CD8-positive, alpha-beta memory T cell (primary cell): ENCODE measurements at places on chromosomes 5 and 9. TPM values are rescaled to one million over a fixed set of nuclear protein-coding genes. Genes with fewer than 3 reads are reported as not detected.

The FAM221B gene
- not detected for total RNA-seq

The LCN12 gene
- total RNA-seq, result 0.85 TPM

The CBY3 gene
- 0.91 TPM for total RNA-seq

The PTGER4 gene
- 53.9 TPM for total RNA-seq

The PCDH12 gene
- total RNA-seq, result 0.88 TPM

- DNase-seq, result no peak
Observed at GRCh38 chr9:5971740-5972139, 43.7 kb downstream of the RANBP6 start.

DNA sequence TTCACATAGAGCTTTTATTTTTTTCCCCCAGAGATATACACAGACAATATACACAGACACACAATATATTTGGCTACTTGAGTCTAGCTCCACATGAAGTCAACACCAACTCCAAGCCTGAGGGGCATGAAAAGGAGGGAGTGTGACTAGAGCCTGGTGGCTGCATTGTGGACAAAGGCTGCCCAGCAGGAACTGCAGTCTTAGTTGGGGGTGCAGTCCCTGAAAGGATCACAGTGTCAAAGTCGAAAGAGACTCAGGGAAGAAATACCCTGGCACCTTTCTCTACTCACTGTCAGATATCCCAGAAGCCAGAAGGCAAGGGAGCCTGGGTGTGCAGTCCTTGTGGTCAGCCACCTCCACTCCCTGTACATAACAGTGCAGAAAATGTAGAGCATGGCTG is 231.6 kb upstream of the RPS23 start:
- DNase-seq, result no peak

- no peak for DNase-seq
Observed at GRCh38 chr9:13013991-13014883, 239.4 kb downstream of the LURAP1L start.

GRCh38 chr5:154107756-154108155 is 69.0 kb downstream of the MFAP3 start:
- no peak for DNase-seq

DNA sequence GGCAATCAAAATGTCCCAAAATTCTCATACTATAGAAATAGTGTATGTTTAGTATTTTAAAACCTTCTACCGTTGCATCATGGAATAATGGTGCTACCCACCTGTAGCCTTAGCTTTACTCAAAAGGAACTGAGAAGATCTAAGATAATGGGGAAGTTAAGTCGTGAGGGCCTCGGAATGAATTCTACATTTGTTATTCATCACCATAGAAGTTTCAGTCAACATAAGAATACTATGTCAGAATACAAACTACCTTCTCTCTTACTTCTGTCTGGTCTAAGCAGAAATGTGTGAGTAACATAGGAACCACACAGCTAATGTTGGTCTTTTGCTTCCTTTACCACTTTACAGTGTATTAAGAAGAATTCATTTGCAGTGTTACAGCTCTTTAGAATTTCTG is 43.2 kb downstream of the RFK start:
- no peak for DNase-seq

DNA sequence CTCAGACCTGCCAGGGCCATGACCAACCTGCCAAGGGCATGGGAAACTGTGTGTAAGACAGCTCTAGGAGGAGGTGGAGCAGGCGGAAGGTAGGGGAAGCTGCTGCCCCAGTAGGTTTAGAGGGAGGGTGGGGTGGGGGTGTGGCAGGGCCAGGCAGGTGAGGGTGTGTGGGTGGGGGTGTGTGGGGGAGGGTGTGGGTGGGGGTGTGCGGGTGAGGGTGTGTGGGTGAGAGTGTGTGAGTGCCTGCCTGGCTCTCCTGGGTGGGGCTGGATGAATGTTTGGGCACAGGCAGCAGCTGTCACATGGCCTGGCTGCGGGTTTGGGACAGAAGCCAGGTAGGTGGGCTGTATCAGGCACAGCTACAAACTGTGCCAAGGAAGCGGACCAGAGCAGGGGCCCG is 8.8 kb upstream of the N4BP3 start:
- DNase-seq, result peak; percentile 21

DNA sequence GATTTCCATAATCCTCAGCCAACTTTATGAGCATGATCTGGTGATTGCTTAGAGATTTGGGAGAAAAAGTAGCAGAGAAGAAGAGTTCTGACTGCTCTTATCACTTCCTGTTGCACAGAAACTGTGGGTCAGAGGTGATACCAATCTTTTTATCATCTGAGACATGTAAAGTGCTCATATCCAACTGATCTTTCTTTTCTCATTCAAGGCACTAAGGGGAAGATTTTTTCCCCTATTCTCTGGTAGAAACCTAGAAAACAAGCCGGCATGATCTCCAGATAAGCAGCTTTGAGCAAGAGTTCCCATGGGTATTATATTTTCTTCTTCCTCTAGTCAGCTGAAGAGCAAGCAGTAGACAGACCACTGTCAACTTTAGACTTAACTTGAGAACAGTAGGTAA is 29.0 kb upstream of the GPR150 start:
- DNase-seq, result no peak

- no peak for DNase-seq
Observed at GRCh38 chr9:119369680-119370366, 588 bp upstream of the BRINP1 start.

DNA sequence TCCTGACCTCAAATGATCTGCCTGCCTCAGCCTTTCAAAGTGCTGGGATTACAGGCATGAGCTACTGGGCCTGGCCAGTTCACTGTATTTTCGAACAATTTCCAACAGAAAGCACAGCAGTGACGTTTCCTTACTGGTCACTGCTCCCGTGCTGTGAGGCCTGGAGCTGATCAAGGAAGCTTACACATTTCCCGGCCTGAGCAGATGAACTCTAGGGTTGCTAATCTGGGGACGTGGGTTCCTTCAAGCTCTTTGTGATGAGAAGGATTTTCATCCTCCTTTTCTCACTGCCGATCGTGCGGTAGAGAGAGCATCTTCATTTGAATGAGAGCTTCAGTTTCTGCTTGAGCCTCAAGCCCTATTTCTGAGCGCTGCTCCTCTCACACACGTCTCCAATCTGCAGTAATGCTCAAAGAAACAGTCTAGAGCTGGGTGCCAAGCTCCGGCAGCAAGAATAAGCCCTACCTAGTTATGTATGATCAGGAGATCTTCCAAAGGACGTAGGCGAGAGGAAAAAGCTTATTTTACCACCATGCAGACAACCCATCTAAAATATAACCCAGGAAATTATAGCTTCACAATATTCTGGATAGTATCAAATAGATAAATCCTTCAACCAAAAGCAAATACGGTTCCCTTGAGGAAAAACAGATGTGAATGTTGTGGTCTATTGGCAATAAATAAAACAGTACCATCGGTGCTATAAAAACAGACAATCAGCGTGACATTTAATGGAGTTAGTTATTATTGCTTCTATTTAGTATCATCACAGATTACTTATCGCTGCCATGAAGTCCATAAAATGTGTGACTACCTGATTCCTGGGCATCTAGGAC is 7.3 kb upstream of the SPATA24 start:
- DNase-seq, result no peak

DNA sequence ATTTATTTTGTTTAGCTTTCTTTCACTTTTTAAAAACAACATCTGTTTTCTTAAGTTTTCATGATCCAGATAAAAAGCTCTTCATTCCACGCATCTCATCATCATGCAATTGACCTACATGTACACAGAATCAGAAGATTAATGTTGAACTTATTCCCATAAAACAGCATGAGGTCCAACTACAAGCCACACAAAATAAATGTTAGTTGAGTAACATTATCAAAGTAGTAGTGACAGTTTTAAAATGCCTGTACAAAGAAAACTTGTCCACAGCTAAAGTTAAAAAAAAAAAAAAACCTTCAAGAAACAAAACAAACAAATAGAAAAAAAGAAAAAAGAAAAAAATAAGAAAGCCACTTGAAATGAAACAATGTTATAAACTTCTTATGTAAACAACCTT is 846.3 kb downstream of the TLE1 start:
- no peak for DNase-seq

DNA sequence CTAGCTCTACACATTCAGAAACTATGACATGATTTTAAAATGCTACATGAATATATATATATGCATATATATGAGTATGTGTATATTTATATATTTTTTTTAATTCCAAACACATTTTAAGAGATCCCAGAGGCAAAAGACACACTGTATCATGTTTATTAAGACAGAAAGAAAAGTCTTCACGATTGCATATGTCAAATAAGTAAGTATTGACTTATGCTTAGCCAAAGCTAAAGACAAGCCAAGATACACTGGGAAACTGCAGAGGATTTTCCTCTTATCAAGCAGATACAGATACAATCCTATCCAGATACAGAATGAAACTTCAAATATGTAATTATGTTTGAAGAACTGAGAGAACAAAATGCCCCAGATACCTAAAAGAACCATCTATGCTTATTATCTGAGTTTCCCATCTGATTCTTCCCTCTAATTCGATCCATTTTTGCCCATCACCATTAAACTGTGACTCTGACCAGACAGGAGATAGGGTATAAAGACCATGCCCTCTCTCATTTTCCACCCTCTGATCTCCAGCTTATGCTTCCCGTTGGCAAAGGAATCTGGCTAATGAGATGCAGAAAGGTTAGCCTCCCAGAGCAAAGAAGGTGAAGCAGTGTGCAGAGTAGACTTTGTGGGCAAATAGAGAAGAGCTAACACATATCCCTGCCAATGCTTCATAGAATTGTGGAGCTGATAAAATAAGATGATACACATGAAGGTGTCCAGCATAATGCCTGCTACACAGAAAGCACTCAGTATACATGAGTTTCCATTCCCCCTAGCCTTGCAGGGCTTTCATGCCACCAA is 131.0 kb upstream of the TARS1 start:
- no peak for DNase-seq
